ENCODE measurements at places on chromosomes 3 and 15. TPM values are rescaled to one million over a fixed set of nuclear protein-coding genes. Genes with fewer than 3 reads are reported as not detected.

DNA sequence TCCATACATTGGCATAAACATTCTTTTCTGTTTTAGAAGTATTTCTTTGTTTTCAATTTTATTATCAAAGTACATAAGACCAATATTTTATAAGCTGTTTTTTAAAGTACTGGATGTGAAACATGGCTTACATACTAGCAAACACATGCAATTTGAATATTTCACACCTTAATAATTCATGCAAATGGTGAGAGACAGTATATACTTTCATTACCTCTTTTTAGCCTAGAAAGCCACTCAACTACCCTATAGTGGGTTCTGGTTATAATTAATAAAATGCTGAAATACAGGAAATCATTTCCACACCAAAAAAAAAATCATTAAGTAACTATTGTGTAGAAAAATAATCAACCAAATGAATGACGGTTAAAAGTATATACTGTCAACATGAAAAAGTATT is 38.5 kb upstream of the MELTF start:
- no peak for DNase-seq

DNA sequence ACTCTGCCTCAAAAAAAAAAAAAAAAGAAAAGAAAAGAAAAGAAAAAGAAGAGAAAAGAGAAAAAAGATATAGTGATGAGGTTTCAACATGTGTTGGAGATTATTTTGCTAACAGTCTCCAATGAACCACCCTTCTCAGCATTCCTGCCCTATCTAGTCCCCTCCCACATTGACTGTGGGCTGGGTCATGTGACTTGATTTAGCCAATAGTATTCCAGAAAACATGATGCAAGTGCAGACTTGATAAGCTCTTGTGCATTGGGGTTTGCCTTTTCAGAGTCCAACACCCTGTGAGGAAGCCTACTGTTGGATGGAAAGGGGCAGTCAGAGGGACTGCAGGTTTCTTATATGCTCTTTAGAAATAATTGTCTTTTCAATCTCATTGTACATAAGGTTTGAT is 37.8 kb upstream of the MED12L start:
- DNase-seq: no peak

DNA sequence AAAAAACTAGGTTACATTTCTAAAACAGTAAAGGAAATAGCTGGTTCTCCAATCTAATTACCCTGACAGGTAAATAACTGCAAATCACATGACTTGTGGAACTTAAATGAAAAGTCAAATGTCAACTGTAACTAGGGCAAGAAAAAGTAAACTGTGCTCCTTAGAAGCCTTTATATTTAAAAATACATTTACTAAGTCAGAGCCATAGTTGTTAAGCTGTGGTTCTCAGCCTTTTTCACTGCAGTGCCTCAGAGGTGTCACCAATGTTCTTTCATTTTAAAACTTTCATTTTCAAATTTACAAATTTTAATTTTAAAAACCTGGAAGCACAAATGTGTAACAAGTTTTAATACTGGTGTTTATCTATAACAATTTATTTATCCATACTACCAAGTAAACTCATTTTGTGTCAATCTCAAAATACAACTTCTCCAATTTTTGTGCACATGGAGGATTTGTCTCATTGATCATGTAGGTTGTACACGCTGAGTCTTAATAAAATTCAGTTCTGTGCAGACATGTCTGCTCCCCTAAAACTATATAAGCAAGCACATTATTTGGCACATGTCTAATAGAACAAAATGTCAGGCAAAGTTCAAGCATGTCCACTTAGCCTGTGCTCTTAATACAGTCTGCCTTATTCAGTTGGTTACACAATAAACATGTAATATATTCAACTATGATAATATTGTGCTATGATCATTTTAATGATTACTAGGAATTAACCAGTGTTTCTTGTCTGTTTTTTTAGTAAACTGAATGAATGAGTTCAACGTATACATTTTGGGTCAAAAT is 70.4 kb downstream of the DLG1 start:
- DNase-seq: no peak

DNA sequence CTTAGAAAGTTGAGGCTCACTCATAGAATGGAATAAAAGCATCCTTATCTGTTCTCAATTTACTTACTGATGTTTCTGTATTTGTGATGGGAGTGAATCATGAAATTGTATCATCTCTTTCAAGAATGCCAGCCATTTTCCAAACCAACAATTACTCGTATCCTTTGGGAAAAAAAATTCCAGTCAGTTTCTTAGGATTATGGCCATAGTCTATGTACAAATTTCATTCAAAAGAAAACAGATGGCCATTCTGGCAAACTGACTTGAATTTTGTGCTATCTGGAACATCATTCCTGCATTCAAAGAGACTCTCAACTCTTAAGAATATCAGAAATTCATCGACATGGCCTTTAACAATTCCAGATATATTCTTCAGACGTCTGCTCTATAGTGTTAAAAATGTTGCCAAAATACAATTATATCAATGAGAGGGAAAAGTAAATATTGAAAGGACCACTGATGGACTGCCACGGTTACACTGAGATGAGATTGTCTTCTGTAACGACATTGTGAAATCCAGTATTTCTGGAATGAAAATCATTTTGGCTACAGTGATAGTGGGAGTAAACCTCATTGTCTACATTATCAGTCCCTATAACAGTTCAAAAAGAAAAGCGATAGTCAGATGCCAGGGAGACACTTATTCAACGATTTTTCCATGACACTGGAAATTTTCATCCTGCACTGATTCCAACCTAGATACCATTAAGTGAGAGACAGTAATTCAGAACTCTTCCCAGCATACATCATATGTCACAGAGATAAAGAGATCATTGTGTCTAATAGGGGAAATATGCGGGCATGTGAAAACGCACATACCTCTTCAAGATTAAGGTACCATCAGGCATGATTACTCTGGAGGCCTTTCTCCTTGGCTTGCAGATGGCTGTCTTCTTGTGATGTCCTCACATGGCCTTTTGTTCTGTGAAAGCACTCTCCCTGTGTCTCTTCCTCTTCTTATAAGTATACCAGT is 953.8 kb upstream of the ALCAM start:
- DNase-seq: no peak

DNA sequence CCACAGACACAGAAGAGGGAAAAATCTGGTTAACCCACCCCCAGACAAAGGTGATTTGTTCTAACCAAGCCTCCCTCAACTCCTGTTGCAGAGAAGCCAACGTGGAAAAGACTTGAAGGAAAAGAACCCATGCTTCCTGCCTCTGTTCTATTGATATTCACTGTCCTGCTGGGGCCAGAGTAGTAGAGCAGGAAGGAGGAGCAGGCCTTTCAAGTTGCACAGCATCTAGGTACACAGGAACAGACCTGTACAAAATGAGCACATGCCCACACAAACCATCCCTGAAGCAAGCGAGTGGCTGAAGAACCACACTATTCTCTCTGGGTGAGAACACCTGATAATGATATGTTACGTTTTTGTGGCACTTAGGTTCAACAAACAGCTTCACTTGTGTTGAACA is 29.9 kb downstream of the RASGRP1 start:
- no peak for DNase-seq

GRCh38 chr3:179884136-179884535 is 152.6 kb downstream of the PEX5L start:
- DNase-seq: no peak

DNA sequence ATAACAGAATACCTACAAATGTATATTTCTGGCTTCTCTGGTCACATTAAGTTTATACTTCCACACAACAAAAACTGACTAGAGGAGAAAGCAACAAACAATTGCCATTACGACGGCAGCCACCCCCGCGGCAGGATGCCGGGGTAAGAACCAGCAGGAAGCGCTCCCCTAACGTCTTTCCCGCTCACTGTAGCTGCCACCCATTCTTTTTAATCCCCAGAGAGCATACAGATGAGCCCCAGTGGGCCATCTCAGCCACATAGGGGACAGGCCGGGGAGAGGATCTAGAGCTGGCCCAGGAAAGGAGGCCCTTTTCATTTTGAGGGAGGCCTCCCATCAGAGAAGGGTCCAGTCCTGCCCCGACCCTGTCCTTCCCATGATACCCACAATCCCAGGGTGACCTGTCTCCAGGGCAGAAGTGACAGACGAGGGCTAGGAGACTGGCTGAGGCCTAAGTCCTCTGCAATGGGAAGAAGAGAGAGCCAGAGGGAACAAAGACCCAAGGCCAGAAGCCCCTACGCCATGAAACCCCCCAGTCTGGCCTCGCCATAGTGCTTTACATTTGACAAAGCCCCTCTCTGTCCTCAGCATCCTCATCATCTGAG is 3.6 kb upstream of the CALML4 start:
- no peak for DNase-seq

DNA sequence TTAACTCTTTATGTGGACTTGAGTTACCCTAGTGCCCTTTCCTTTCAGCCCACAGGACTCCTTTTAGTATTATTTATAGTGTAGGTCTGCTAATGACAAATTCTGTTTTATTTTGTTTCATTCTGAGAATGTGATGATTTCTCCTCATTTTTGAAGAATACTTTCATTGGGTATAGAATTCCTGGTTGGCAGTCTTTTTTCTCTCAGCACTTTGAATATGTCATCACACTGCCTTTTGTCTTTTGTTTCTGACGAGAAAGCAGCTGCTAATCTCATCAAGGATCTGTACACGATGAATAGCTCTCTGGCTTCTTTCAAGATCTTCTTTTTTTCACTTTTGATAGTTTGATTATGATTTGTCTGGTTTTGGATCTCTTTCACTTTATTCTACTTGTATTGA is 37.8 kb downstream of the TICRR start:
- DNase-seq: no peak

GRCh38 chr15:33729653-33730052 is 238.6 kb upstream of the CHRM5 start:
- DNase-seq: no peak

DNA sequence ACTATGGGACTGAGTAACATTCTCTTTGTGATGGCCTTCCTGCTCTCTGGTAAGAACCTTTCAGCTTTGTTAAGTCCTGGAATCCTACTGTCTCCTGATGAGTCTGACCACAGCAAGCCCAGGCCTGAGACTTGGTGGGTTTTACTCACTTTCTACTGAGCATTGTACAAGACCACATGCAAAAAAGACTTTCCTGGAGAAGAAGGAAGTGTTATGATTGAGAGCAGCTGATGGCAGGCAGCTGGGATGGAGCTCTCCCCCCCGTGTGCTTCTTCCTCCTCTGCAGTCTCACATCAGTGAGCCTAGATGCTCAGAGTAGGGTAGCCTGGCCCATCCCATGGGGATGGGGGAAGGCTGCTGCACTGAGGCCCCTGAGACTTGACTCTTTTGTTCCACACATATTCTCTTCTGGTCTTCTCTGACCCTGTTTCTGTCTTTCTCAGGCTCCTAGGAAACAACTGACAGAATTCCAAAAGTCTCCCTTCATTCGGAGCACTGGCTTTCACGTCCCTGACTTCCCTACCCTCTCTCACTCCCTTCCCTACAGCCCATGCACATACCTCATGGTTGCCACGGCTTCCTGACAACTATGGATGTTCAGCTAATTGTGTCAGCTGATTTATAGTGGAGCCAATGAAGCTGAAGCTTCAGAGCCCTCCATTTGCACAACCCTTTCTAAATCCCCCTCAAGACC is 36.6 kb downstream of the CD86 start:
- DNase-seq: no peak

DNA sequence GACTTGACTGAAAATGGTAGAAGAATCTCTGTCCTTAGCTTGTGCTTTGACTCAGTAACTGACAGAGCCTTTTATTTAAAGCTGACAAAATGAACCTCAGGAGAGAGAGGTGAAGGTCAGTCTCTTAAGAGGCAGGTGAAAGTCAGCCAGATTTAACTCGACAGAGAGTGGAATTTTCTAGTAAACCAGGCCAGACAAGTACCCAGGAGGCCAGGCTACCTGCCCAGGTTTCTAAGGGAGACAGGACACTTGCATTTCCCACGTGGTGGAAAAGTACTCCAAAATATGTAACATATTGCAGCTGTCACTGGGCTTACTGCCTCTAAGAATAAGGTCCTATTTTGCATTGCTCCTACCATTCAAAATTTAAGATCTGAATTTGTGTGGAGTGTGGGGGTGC is 167.9 kb downstream of the FMN1 start:
- DNase-seq: no peak

GRCh38 chr3:133895208-133896001 is at the start of gene RAB6B:
Gene RAB6B (minus strand): TSS chr3:133895882. CDS start chr3:133895466, 416 bp downstream.
- no peak for DNase-seq

- no peak for DNase-seq
Observed at GRCh38 chr15:83747050-83747717, 93.3 kb downstream of the ADAMTSL3 start.

GRCh38 chr15:40361640-40362039 is 3.6 kb downstream of the DISP2 start:
- no peak for DNase-seq

GRCh38 chr3:169041677-169042171 is 621.8 kb downstream of the MECOM start:
- DNase-seq: no peak

- no peak for DNase-seq
Observed at GRCh38 chr3:195450731-195451229, 8.0 kb upstream of the ACAP2 start.

- DNase-seq: no peak
Observed at GRCh38 chr3:29334706-29335105, 53.8 kb downstream of the RBMS3 start.

DNA sequence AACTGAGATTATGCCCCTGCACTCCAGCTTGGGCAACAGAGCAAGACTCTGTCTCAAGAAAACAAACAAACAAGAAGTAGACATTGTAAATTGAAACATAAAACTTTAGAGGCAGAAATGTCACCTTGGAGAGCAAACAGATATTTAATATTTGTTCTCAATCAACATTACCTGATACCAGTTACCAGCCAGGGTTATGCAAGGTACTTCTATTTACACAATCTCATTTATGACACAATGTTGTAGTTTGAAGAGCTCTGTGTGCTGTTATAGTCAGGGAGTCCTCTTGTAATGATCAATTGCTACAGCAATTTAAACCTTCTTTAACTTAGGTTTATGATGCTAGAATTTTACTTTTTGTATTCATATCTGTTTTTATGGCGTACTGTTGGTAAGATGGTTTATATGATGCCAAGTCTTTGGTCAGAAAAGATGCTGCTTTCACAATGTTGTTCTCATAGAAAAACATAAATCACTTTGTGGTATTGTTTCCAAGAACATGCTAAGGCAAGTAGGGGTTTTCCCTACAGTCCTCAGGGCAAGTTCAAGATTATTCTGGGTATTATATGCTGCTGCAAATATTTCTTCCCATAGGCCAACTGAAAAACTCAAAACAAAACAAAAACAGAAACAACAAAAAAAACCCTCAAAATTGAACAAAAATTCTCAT is 173.5 kb downstream of the TNIK start:
- DNase-seq: no peak

Gene CASR
- not detected for total RNA-seq

Gene ITGA11
- 54.2 TPM for total RNA-seq

Gene CCDC54
- not detected for total RNA-seq

Gene SERPINI1
- total RNA-seq: 1.5 TPM

Gene CKMT1A
- not detected for total RNA-seq
